HepG2 (cell line): ENCODE measurements at places on chromosomes 6 and 20.

GRCh38 chr6:127762284-127762683, 138.6 kb downstream of the THEMIS start:
- no peak for DNase-seq

DNA sequence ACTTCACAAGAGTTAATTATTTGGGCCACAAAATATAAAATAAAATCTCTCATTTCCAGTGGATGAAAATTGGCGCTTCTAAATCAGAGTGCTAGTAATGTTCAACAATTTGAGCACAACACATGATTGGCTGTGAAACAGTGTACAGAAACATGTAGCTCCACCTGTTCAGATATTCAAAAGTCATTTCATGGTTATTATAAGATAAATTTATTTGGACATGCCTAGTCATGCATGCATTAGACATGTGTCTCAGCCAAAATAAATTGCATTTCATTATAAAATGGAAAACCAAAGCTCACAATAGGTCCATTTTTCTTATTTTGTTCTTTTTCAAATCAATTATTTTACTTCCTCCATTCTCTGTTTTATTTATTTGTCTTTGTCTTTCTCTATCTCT, 374.8 kb downstream of the LMBRD1 start:
- DNase-seq, result no peak

DNA sequence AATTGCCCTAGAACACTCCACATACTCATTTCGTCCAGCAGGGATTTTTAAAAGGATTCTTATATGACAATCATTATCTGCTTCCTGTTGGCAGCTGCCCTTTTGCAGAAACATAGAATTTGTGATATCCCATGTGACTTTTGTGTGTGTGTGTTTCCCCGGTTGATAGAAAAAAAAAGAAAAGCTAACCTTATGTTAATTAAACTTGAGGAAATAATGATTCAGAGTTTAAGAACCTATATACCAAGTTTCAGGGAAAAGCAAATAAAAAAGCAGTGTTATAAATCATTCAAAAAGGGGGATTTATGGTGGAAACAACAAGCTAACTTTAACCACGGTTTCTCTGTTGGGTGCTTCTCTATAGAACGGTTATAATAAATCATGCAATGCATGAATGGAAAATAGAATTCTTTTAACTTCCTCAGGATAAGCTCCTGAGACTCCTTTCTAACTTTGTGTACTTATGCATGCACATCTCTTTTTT, 826.9 kb upstream of the EYS start:
- no peak for DNase-seq

DNA sequence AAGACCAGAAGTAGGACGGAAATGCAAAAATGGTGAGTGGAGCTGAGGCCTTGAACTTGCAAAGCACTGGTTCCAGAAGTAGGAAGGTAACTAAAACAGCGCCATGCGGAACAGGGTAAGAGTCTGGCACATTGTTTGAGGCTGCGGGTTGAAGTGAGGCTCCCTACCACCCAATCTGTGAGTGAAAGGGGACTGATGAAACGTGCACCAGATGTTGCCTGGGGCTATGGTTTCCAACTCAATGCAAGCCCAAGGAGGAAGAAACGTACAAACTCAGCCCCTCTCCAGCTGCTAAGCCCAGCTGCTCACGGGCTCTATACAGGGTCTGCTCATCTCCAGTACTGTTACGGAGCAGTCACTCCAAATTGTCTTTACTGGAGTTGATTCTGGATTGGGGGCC, 68.7 kb upstream of the KCNK16 start:
- DNase-seq, result no peak

- peak; percentile 27 for DNase-seq
Measured at GRCh38 chr20:44603327-44603726, 20.9 kb downstream of the PKIG start.

GRCh38 chr20:37577981-37578380, 50.3 kb upstream of the BLCAP start:
- no peak for DNase-seq
